ENCODE measurements at places on chromosomes 2 and 18. TPM values are rescaled to one million over a fixed set of nuclear protein-coding genes. Genes with fewer than 3 reads are reported as not detected.

Gene OSGEPL1
- total RNA-seq: 11.0 TPM

Gene DNAJC5G
- total RNA-seq: not detected

Gene SLC11A1
- total RNA-seq: 1.9 TPM

Gene EIF4E2
- 58.2 TPM for total RNA-seq

Gene OTOF
- 0.07 TPM for total RNA-seq

Gene CHRNA1
- total RNA-seq: not detected

Gene DAW1
- not detected for total RNA-seq

Gene EMILIN2
- 2.3 TPM for total RNA-seq

Gene THOC1
- total RNA-seq: 58.2 TPM

Gene ALKAL2
- not detected for total RNA-seq

Gene MERTK
- not detected for total RNA-seq

DNA sequence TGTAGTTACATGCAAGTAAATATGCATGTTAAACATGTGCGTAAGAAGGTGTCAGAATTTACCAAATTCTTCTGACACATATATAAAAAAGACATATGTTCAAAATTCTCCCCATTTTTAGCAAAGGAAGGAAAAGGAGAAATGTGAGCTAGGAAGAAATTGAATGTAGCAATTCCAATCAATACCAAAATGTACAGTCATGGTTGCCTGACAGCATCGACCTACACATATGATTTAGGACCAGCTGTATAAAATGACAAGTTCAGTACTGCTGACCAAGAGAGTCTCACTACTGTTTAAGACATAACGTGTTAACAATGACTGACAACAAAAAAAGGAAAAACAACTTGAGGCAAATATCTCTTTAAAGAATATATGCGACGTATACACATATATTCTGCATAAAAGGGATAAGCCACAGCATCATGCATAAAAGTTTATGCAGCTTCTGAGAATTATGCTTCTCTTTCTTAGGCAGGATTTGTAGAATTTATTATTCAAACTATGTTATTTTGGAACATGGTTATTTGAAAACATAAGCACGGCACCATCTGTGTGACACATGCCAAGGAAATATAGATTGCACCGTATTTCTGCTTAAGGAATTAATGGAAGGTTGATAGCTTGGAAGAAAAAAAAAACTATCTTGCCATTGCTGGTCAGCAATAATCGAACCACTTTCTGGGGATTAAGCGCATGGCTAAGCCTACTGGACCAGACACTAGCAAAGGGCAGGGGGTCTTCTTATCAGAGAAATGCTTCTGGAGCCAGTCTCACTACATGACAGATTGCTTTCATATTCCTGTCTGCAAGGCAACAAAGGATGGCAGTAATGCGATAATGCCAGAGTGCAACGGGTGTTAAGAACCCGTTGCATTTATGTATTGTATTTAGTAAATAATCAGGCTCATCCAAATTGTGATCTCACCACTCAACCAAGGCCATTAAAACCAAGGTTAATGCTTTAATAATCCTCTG, 154.0 kb downstream of the WDPCP start:
- no peaks in the 10 kb centered on the region for H3K36me3 ChIP-seq
- H3K27ac ChIP-seq: no peak overlapping the region
- H3K27me3 ChIP-seq: no peaks in the 10 kb centered on the region
- no peak overlapping the region for H3K4me3 ChIP-seq
- no peak for DNase-seq
- H3K4me1 ChIP-seq: no peaks in the 10 kb centered on the region

GRCh38 chr2:206112108-206112507, 26.1 kb upstream of the INO80D start:
- H3K4me3 ChIP-seq: no peak overlapping the region
- peaks cover 7% of the 10 kb centered on the region for H3K36me3 ChIP-seq
- H3K27me3 ChIP-seq: no peaks in the 10 kb centered on the region
- DNase-seq: no peak

DNA sequence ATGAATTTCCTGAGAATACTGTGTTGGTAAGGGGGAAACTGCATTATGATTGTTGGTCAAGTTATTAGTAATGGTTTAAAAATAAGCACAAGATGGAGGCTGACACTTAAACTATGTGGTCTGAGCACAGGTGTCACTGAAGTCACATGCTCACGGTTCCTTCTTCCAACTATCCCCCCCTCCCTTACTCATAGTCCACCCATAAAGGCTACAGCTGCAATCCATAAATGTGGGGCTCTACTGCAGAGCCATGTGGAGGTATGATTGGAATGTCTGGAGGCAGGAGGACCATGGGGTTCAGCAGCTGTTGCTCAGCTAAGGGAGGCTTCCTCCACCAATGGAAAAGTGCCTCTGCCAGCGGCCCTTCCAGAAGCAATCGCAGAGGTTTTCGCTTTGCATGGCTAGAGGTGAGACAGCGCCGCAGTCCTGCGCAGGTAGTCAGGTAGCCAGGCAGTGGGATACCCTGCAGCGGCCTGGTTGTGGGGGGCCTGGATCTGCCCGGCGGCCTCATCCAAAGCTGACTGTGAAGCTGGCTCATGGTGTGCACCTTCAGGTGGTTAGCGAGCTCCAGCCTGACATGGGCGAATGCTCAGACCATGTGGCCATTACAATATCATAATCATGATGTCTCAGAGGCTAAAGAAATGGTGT, 249.6 kb downstream of the DCDC2C start:
- DNase-seq: no peak
- no peaks in the 10 kb centered on the region for H3K4me1 ChIP-seq
- H3K4me3 ChIP-seq: no peak overlapping the region
- no peaks in the 10 kb centered on the region for H3K27me3 ChIP-seq

DNA sequence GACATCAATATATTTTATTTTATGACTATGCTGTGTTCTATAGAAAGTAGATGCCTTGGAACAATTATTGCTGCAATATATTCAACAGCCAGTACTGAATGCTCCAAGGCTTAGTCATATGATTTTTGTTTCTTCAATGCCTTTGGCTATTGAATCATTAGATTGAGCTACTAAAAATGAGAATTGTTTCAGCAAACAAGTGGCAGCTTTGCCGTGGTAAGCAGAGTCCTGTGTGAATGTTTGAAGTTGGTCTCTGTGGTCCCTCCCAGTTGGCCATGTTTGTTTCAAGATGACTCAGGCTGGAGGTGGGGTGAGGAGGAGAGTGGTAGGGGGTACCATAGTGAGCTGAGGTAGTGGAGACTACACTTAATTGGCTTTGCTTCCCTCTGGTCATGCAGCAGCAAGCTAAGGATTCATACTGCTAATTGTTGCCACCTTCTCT, 198.6 kb upstream of the EPAS1 start:
- H3K36me3 ChIP-seq: peaks cover 31% of the 10 kb centered on the region
- H3K27me3 ChIP-seq: no peaks in the 10 kb centered on the region
- no peaks in the 10 kb centered on the region for H3K4me1 ChIP-seq

DNA sequence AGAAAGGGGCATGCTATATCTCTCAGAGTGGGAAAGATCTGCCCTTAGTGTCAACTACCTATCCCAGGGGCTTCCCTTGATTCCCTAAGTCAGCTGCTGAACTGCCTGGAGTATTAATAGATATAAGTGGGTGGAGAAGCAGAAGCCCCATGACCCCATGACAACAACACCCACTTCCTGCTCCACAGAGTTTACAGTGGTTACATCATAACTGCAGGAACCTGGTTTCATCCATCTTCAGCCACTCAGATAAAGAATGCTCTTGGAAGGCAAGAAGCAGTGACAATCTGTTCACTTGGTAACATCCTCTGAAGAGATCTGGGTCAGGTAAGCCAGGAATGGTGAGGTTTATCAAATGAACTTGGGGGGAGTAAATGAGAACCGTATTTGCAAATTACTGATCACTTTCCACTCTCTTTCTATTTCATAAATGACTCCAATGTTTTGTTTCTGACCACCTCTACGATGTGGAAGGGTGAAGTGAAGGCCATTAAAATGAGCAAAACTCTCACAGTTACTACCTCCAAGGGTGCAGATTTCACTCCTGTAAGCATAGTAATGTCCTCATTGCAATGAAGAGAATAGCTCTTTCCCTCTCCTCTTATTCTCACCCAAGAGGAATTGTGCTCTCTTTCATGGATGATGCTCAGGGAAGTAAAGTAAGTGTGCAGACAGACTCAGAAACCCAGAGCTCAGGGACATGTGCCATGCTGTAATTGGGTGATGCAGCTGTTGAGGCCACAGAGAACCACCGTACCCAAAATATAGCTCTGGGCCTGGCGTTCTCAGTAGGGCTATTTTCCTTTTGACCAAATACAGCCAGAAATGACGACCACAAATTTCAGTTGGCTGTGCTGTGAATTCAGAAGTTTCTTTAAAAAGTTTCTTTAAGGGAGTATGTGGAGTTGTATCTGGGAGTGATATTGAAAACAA, 192.8 kb upstream of the APCDD1 start:
- no peak overlapping the region for H3K4me3 ChIP-seq
- no peak for DNase-seq
- H3K27me3 ChIP-seq: no peaks in the 10 kb centered on the region
- H3K4me1 ChIP-seq: peaks cover 26% of the 10 kb centered on the region

- no peak for DNase-seq
- H3K4me1 ChIP-seq: peaks cover 12% of the 10 kb centered on the region
- no peak overlapping the region for H3K27ac ChIP-seq
- no peaks in the 10 kb centered on the region for H3K36me3 ChIP-seq
- no peak overlapping the region for H3K4me3 ChIP-seq
Measured at GRCh38 chr2:153536115-153536514, 57.6 kb upstream of the RPRM start.

- no peak for DNase-seq
- no peaks in the 10 kb centered on the region for H3K4me1 ChIP-seq
- H3K36me3 ChIP-seq: no peaks in the 10 kb centered on the region
- H3K27me3 ChIP-seq: no peaks in the 10 kb centered on the region
Measured at GRCh38 chr2:40257340-40258134, 194.4 kb downstream of the SLC8A1 start.

- DNase-seq: no peak
- no peaks in the 10 kb centered on the region for H3K36me3 ChIP-seq
- H3K4me3 ChIP-seq: no peak overlapping the region
Measured at GRCh38 chr2:206935991-206936842, 3.1 kb upstream of the CPO start.

DNA sequence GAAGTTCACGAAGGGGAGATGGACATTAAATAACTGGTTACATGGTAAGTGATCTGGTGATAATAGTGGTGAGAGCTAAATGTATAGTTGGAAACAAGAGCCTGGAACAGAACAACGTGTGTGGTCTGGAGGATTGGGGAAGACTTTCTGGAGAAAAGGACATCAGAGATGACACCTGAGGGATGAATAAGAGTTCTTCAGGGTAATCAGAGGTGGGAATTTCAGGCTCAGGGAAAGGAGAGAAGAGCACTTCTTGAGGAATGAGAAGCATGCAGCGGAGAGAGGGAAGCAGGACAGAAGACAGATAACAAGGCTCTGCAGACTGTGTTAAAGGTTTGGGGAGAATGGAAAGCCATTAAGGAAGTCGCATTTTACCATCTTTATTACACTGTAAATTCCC, 450.7 kb downstream of the TNS1 start:
- no peaks in the 10 kb centered on the region for H3K4me1 ChIP-seq
- no peaks in the 10 kb centered on the region for H3K27me3 ChIP-seq
- no peak overlapping the region for H3K27ac ChIP-seq
- H3K4me3 ChIP-seq: no peak overlapping the region
- DNase-seq: no peak
- H3K36me3 ChIP-seq: no peaks in the 10 kb centered on the region

DNA sequence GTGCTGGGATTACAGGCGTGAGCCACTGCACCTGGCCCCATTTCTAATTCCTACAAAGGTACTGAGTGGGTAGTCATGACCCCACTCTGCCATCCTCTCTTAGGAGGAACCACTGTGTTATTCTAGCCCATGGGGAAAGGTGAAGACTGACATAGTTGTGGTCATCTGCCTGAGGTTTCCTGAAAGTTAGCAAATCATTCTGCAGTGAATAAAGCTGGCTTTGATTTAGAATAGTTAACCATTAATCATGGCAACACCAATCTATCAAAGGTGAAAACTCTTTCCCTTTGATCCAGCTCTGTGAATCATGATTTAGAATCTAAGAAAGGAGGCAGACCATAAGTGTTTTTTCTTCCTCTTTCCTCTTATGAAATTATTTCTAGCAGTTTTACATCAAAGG, 50.8 kb downstream of the SUMO1 start:
- no peaks in the 10 kb centered on the region for H3K27me3 ChIP-seq
- no peaks in the 10 kb centered on the region for H3K4me1 ChIP-seq
- no peak overlapping the region for H3K4me3 ChIP-seq
- no peak for DNase-seq
- no peak overlapping the region for H3K27ac ChIP-seq
- no peaks in the 10 kb centered on the region for H3K36me3 ChIP-seq

DNA sequence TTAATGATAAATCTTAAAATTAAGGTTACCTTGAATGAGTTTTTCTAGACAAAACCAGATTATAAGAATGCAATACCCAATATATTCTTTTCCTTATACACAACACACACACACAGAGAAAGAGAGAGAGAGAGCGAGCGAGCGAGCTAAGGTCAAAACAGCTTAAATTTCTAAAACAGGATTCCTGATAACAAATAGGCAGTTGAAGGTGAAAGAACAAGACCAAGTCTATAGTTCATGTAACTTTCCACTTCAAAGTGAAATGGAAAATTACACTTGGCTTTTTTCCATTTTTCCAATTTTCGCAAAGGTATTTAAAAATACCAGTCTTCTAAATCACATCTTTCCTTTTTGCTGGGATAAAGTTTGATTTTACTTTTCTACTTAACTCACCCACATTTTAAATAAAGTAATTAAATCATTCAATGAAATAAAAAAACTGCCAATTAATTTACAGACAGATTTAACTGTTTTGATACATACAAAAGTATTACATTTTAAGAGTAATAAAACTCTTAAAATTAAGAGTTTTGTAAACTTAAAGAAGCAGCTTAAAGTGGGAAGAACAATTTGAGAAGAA, 98.8 kb downstream of the COBLL1 start:
- no peaks in the 10 kb centered on the region for H3K36me3 ChIP-seq
- H3K27ac ChIP-seq: no peak overlapping the region
- no peaks in the 10 kb centered on the region for H3K4me1 ChIP-seq
- no peaks in the 10 kb centered on the region for H3K27me3 ChIP-seq

GRCh38 chr2:157107460-157107859, 150.0 kb upstream of the GALNT5 start:
- H3K27ac ChIP-seq: no peak overlapping the region
- H3K4me3 ChIP-seq: no peak overlapping the region
- DNase-seq: no peak
- H3K27me3 ChIP-seq: no peaks in the 10 kb centered on the region
- no peaks in the 10 kb centered on the region for H3K36me3 ChIP-seq
- no peaks in the 10 kb centered on the region for H3K4me1 ChIP-seq

DNA sequence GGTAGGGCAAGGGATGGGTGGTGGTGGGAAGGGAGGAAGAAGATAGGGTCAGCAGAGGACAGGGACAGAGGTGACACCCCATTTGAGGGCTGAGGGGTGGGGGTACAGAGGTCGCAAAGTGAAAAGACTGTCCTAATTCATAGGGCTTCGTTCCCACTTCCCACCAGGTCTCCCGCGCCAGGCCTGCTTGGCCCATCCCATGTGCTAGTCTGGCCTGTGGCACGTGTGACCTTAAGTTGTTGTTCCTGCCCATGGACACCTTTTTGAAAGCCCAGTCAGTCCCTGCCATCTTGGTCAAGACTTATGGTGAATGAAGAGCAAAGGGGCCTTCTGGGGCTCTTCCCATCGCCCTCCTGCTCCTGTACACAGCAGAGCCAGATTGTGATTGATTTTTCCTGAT, 46.2 kb downstream of the TGOLN2 start:
- DNase-seq: no peak
- no peak overlapping the region for H3K27ac ChIP-seq
- no peaks in the 10 kb centered on the region for H3K36me3 ChIP-seq
- peaks cover 7% of the 10 kb centered on the region for H3K4me1 ChIP-seq
- H3K4me3 ChIP-seq: no peak overlapping the region

Measured in Karpas-422 (cell line).